Smooth muscle cell of the pulmonary artery (primary cell): ENCODE measurements at places on chromosomes 1 and 21. TPM values are rescaled to one million over a fixed set of nuclear protein-coding genes. Genes with fewer than 3 reads are reported as not detected.

Gene RGS8
- total RNA-seq, result not detected in 2 replicates

Gene SLC16A4
- total RNA-seq, result 45.7 and 53.7 TPM in 2 replicates

Gene KIF2C
- total RNA-seq, result 3.2 and 9.3 TPM in 2 replicates

Gene FMO4
- 2.4 and 2.6 TPM in 2 replicates for total RNA-seq

Gene LCE3D
- not detected in 2 replicates for total RNA-seq

Gene EDN2
- not detected in 2 replicates for total RNA-seq

Gene S100A5
- total RNA-seq, result 0.26 TPM in 1 of 2 replicates, not detected in the other

Gene TGFB2
- total RNA-seq, result 36.2 and 56.9 TPM in 2 replicates

Gene LAMC1
- 853 and 1,718 TPM in 2 replicates for total RNA-seq

Gene LCE3E
- not detected in 2 replicates for total RNA-seq

Gene PLA2G2F
- not detected in 2 replicates for total RNA-seq

Gene BMP8B
- under 0.01 TPM in 1 of 2 replicates, not detected in the other for total RNA-seq

Gene CFAP74
- total RNA-seq, result not detected in 2 replicates

Gene NOL9
- 21.6 and 24.3 TPM in 2 replicates for total RNA-seq

Gene FCRL6
- not detected in 2 replicates for total RNA-seq

Gene PTPRC
- 0.03 and 0.39 TPM in 2 replicates for total RNA-seq

Gene SPOCD1
- total RNA-seq, result 30.7 and 63.8 TPM in 2 replicates

Gene MPL
- total RNA-seq, result not detected in 2 replicates

Gene SLC44A3
- 2.2 and 2.7 TPM in 2 replicates for total RNA-seq

Gene GJA9
- 0.07 TPM in 1 of 2 replicates, not detected in the other for total RNA-seq

Gene PRR9
- 0.23 TPM in 1 of 2 replicates, not detected in the other for total RNA-seq

Gene CLDN19
- not detected in 2 replicates for total RNA-seq

Gene SLC35D1
- 16.1 and 22.4 TPM in 2 replicates for total RNA-seq

Gene AK5
- 37.0 and 39.9 TPM in 2 replicates for total RNA-seq

Gene FCRL2
- not detected in 2 replicates for total RNA-seq

Gene REN
- not detected in 2 replicates for total RNA-seq

Gene OR2T8
- total RNA-seq, result not detected in 2 replicates

Gene FCRLB
- total RNA-seq, result 1.6 and 2.9 TPM in 2 replicates

Gene NBPF6
- 0.07 and 0.10 TPM in 2 replicates for total RNA-seq

Gene GSTM5
- total RNA-seq, result 4.1 and 5.0 TPM in 2 replicates

Gene XCL2
- not detected in 2 replicates for total RNA-seq

Gene PGLYRP4
- not detected in 2 replicates for total RNA-seq

Gene VAMP3
- total RNA-seq, result 114 and 119 TPM in 2 replicates

Gene C4BPA
- not detected in 2 replicates for total RNA-seq

Gene SPRR5
- not detected in 2 replicates for total RNA-seq

Gene DLGAP3
- 0.07 TPM in 1 of 2 replicates, not detected in the other for total RNA-seq

Gene SH2D1B
- total RNA-seq, result not detected in 2 replicates

Gene GBP3
- total RNA-seq, result 12.1 and 19.3 TPM in 2 replicates

Gene IL19
- not detected in 2 replicates for total RNA-seq

Gene SPRR2F
- not detected in 2 replicates for total RNA-seq

Gene LEFTY2
- 0.10 TPM in 1 of 2 replicates, not detected in the other for total RNA-seq

Gene MCOLN3
- total RNA-seq, result 0.72 and 0.73 TPM in 2 replicates

Gene SPRR2B
- total RNA-seq, result not detected in 2 replicates

Gene ATP6V1G3
- total RNA-seq, result not detected in 2 replicates

Gene WLS
- 108 and 163 TPM in 2 replicates for total RNA-seq

Gene ACTA1
- total RNA-seq, result not detected in 2 replicates

Gene NIT1
- total RNA-seq, result 25.5 and 26.2 TPM in 2 replicates

Gene C1orf216
- total RNA-seq, result 19.5 and 20.5 TPM in 2 replicates

Gene PADI2
- total RNA-seq, result 0.39 and 0.53 TPM in 2 replicates

Gene COPA
- 367 and 385 TPM in 2 replicates for total RNA-seq

Gene CD244
- 0.13 TPM in 1 of 2 replicates, not detected in the other for total RNA-seq

Gene CTSS
- 3.2 and 5.9 TPM in 2 replicates for total RNA-seq

Gene MRPS15
- total RNA-seq, result 39.2 and 41.0 TPM in 2 replicates

Gene LCK
- not detected in 2 replicates for total RNA-seq

Gene CHD5
- total RNA-seq, result 0.13 TPM in 2 replicates

Gene GPR37L1
- total RNA-seq, result 0.03 TPM in 1 of 2 replicates, not detected in the other

Gene GLRX2
- 9.5 and 10.5 TPM in 2 replicates for total RNA-seq
